ENCODE measurements at places on chromosomes 2 and 18.

DNA sequence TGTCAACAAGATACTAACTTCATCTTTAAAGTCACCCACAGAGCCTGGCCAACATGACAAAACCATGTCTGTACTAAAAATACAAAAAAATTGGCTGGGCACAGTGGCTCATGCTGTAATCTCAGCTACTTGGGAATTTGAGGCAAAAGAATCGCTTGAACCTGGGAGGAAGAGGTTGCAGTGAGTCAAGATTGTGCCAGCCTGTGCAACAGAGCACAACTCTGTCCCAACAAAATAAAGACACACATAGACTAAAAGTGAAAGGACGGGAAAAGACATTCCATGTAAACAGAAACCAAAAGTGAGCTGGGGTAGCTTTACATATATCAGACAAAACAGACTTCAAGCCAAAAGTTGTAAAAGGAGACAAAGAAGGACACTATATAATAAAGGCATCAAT lies 34.8 kb downstream of the USP34 start:
- no peak for DNase-seq

DNA sequence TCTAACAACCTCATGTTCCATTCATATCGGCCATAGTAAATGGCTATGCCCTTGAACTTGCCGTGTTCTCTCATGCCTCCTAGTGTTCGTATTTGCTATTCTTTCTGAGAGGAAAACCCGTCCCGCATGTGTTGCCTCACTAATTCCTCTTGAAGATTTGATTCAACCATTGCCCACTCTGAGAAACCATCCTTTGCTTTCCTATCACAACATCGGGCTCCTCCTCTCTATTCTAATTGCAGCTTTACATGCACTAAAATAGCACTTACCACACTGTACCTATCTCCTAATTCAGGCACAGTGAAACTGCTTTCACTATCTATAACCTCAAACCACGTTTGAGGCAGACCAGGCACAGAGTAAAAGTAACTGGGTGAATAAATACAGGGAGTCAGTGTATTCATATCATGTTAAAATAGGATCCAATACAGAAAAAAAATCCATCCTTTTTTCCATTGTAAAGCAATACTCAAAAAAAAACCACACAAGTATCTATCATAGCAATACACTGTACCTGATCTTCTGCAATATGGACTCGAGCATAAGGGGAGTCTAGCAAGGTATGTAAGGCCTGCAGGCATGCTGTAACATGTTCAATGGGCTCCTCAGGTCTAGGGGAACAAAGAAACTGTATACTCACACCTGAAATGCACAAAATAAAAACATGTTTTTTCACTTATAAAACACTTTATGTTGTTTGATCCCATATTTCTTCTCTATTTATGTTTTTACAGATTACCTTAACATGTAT lies 39.0 kb upstream of the STRN start:
- DNase-seq = peak; percentile 62

GRCh38 chr2:168710754-168711467 lies 91.5 kb upstream of the NOSTRIN start:
- DNase-seq = peak; percentile 8

DNA sequence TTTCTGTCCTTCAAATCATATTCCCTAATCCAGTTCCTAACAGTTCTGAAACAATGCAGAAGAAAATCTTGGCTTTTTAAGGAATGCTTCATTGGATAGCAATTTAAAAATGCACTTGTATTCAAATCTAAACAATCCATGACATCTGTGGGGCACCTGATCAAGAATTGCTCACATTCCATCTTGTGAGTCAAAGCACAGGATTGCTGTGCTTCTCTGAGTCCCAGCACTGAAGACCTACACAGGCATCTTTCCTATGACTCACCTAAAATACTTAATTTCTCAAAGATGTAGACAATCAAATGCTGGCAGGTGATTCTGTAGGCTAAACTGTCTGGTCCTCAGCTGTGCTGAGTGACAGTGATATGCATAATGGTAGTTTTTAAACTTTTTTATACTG lies 10.1 kb upstream of the ATP8B1 start:
- no peak for DNase-seq

GRCh38 chr2:104867813-104868504 lies 14.0 kb downstream of the POU3F3 start:
- DNase-seq = no peak

- no peak for DNase-seq
These were observed 59.9 kb upstream of the RAB12 start for GRCh38 chr18:8549254-8549757.

DNA sequence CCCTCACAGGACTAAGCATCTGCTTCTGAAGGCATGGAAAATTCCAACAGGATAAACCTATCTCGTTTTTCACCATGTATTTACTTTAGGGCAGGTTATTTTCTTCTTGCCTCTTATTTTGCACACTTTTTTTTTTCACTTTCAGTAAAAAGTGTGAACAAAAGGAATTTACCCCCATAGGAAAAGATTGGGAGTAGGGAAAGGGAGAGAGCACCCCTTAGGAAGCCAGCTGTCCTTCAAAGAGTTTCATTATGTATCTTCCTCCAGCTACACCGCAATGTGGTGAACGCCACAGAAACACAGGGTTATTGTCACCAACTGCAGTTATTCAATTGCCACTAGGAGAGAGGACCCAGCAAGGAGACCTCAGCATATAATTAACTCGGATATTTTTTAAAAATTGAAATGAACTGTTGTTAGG lies 286.2 kb upstream of the VRK2 start:
- DNase-seq = peak; percentile 59

DNA sequence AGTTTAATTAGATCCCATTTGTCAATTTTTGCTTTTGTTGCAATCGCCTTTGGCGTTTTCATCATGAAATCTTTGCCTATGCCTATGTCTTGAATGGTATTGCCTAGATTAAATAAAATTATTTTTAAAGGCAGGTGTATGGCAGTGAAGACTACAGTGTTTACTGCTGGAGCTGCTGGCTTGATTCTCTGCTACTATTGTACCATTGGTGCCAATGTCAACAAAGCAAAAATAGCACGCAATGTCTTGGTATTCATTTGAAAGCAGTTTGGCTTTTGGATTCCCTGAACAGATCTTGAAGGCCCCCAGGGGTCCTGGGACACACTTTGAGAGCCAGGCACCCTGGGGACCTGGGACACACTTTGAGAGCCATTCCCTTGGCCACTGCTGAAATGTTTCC lies 125.4 kb upstream of the ACKR3 start:
- DNase-seq = no peak

DNA sequence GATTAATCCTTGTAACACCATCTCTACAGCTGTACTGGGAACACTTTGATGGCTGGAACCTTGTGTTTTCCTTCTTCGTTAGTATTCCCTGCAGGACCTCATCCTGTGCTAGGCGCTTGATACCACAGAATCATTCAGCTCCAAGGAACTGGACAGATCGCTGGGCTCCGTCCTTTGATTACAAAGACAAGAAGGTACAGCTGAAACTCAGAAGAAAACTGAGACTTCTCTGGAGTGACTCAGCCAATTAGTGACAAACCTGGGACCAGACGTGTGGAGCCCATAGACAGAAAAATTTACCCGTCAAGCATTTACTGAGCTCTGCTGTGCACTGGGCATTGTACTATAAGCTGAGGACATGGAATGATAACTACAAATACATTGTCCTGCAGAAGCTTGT lies 67.3 kb downstream of the NCKAP5 start:
- DNase-seq = no peak

DNA sequence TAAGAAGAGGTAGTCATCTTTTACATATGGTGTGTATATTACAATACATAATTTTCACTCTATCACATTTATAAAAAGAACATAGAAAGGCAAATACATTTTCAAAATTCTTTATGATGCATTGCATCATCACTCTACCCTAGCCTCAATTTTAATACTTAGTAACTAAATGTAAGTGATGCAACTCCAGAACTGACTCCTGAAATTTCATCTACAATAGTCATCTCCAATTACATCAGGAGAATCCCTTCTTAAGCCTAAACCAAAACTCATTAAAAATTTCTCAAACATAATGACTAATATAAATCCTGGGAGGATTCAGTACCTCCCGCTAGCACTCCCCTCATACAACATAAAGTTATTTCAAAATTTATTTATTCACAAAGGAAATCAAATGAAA lies 15.9 kb downstream of the TMX3 start:
- no peak for DNase-seq
